Occipital lobe (tissue), 3 donors: ENCODE measurements at places on chromosomes 3 and 15. TPM values are rescaled to one million over a fixed set of nuclear protein-coding genes. Genes with fewer than 3 reads are reported as not detected.

Gene B4GALT4
- total RNA-seq: 11.5 TPM

Gene KLHL40
- total RNA-seq: not detected

Gene WNT5A
- 6.6 TPM for total RNA-seq

Gene TNK2
- 10.1 TPM for total RNA-seq

Gene DCUN1D1
- total RNA-seq: 94.1 TPM

Gene MORC1
- total RNA-seq: 0.31 TPM

DNA sequence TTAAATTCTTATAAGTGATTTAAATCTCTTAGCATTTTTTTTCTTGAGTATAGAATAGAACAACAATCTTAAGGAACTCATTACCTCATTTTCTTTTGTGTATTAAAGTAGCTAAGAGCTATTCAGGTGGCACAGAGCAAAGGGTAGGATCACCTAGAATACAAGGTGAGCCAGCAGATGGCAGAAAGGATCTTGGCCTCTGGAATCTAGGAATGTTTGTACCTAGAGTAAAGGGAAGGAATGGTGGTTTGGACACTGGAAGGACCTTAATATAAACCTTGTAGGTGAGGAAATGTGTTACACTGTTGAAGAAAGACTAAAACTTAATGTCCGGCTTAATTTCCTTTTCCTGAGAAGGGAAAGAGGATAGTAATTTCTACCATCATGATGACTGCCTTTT is 89.0 kb downstream of the GHSR start:
- DNase-seq: no peak

- DNase-seq: no peak
Observed at GRCh38 chr3:67700596-67700995, 46.2 kb upstream of the SUCLG2 start.

GRCh38 chr3:64203216-64203615 is 22.1 kb downstream of the PRICKLE2 start:
- no peak for DNase-seq

GRCh38 chr3:102089904-102090720 is 240.8 kb downstream of the NFKBIZ start:
- no peak for DNase-seq

DNA sequence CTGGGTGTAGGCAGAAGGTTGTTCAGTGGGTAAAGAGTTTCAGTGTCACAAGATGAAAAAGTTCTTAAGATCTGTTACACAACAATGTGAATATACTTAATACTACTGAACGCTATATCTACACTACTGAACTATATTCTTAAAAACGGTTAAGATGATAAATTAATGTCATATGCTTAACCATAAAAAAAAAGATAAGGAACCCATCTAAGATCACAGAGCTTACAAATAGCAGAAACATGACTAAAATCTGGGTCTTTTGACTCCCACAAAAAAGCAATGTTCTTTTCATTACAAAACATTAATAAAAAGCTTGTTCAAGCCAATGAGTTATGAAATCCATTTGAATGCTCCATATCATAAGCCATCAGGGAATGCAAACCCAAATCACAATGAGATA is 34.4 kb downstream of the UBR1 start:
- DNase-seq: no peak

DNA sequence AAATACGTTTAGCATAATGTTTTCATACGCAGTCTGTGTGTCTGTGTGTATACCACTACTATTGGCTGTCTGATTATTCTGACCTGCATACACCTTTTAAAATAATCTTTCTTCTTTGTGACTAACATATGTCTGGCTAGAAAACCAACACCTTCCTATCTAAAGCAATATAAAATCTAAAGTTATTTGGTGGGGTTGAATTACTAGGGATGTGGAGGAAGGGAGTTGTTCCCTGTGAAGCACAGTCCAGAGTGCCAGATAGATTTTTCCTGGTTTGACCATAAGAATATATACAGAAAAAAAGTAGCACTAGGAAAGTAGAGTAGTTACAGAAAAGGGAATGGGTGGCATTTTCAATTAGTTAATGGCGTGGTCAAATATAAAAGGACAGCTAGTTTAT is 918.8 kb downstream of the NAALADL2 start:
- DNase-seq: no peak
